Umbilical cord (tissue), 2 donors: ENCODE measurements at places on chromosomes 7 and 10.

- no peak for DNase-seq
Observed at GRCh38 chr10:80855348-80855971, 317.8 kb downstream of the SH2D4B start.

DNA sequence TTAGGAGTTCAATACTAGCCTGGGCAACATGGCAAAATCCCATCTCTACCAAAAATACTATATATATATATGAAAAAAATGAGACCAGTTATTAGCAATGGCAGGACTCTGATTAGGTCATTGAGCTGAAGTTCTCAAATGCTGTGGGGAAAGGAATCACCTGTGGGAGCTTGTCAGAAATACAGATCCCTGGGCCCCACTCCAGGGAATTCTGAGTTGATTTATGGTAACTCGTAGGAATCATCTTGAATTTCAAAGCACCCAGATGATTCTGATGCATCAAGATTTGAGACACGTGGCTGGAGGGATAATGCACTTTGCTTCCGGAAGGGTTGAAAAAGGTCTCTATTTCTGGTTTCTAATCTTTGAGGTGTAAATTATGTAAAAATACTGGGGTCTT is 1.0 kb upstream of the ANKRD1 start:
- DNase-seq: no peak

DNA sequence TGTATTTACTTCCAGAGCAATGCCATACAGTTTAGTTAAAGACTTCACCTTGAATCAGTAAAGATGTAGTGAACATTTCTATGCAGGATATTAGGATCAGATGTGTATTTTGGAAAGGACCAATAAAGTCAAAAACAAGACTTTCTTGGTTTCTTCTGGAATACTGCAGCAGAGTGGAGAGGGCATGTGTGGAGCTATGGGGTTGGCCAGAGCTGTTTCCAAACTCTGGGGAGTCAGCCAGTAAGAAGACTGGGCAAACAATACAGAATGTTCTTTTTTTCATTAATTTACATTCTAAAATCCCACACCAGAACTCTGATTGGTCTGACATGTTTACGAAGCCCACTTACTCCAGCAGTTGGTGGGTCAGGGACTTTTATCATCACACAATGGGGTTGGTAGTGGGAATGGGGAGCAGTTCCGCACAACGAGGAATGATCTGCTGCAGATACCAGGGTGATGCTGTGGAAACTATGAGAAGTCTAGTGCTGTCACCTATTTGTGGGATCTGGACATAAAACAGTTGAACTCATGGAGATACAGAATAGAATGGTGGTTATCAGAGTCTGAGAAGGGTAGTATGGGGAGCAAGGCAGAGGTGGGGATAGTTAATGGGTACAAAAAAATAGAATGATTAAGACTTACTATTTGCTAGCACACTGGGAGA is 267.7 kb downstream of the MALRD1 start:
- no peak for DNase-seq

- DNase-seq: no peak
Observed at GRCh38 chr10:77511498-77512218, 126.0 kb downstream of the KCNMA1 start.

DNA sequence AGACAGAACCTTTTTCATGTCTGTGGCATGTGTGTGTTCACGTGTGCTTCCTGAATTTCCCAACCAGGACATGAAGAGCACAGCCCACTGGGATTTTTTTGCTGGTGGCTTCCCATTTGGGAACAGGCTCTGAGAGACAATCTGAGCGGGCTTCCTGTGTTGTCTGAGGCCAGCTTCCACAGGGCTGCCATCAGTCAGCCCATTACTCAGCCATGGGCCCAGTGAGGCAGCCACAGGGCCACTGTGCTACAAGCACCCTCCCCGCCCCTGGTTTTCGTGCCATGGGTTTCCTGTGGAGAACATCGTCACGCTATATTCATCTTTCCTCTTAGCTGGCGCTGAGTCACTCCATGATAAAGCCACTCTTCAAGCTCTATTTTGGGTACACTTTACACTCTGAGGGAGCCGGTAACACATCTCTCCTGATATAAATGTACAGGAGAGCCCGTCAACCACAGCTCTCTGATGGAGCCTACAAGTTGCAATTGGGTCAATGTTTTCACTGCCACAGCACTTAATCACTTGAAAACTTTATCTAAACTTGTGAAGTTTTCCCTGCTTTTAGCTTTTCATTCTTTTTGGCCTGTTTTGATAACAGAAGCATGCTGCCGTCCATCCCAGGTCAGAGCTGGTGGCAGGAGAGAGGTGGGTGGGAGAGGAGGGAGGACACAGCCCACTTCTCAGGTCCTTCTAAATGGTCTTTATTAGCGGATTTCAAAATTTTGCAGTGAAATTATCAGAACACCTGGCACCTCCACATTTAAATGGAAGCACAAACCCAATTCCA is 96.9 kb downstream of the HIPK2 start:
- no peak for DNase-seq

DNA sequence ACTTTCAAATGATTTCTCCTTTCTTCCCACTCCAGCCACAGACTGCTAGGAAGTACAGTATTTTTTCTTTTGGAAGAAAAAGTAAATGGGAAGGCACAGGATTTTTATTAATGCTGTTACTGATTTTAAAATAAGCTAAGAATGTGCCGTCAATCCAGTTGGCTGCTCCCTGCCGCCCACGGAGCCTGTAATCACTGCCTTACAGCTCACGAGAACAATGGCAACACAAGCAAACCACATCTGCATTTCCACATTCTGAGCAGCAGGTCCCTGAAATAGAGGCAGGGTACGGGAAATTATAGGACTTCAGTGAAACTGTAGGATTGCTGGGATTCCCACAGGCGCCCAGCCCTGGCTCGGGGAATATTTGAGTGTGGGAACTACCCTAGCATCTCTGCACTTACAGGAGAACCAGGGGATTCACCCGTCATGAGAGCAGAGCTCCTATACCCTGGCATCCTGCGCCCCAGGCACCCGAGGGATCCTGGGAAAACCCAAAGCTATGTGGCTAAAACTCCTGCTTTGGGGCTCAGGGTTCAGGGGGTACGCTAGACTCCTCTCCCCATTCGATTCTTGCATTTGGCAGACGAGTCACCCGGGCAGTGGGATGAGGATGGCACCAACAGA is 72.9 kb upstream of the TNS3 start:
- no peak for DNase-seq

- DNase-seq: no peak
Observed at GRCh38 chr10:58435297-58435985, 50.2 kb downstream of the TFAM start.

GRCh38 chr7:129262324-129262723 is 37.5 kb downstream of the AHCYL2 start:
- no peak for DNase-seq

- DNase-seq: no peak
Observed at GRCh38 chr7:22631730-22632129, 95.3 kb upstream of the IL6 start.

GRCh38 chr10:35340975-35341374 is 4.7 kb downstream of the CCNY start:
- no peak for DNase-seq

- no peak for DNase-seq
Observed at GRCh38 chr10:91381257-91381891, 28.8 kb upstream of the HECTD2 start.

- DNase-seq: no peak
Observed at GRCh38 chr10:104512800-104513199, 128.3 kb upstream of the SORCS3 start.

DNA sequence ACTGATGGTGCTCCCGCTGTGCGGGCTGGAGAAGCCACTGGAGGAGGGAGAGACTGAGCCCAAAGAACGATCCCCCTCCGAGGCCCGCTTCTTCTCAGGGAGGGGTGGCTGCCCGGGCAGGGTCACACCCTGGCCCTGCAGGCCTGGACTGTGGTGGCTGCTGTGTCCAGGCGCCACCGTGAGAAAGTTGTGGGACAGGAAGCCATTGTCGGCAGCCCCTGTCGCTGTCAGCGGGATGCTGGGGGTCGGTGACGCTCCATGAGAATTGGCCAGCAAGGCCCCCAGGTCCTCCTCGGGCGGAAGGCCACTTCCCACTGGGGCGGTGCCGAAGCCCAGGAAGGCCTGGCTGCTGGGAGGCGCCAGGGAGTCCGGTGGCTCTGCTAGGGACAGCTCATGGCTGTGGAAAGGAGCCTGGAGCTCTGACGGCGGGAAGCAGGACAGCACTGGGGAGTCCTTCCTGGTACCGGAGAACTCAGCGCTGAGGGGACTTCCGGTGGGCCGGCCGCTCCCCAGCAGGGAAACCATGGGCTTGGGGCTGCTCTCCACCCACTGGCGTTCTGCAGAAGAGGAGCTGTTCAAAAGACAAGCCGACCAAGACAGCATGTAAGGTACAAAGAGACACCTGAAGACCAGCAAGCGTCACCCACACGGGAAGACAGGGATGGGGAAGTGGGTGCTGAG is 278.8 kb downstream of the TNS3 start:
- DNase-seq: no peak

GRCh38 chr7:39528849-39529248 is 37.4 kb upstream of the YAE1 start:
- DNase-seq: no peak

DNA sequence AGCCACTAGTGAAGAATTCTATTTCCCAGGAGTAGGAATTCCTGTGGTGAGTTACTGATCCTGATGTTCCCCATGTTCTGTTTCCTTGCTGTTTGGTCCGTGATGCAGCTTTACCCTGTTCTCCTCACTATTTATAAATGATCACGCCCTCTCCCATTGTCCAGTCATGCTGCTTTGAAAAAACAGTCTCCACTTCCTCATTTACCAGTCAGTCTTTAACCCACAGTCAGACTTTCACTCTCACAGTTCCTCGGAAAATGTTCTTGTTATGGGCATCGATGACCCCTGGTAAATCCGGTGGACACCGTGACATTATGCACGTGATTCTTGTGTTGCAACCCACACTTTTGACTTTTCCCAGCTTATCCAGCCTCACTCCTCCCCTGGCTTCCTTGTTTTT is 14.4 kb downstream of the SCIN start:
- peak; percentile 33 for DNase-seq

DNA sequence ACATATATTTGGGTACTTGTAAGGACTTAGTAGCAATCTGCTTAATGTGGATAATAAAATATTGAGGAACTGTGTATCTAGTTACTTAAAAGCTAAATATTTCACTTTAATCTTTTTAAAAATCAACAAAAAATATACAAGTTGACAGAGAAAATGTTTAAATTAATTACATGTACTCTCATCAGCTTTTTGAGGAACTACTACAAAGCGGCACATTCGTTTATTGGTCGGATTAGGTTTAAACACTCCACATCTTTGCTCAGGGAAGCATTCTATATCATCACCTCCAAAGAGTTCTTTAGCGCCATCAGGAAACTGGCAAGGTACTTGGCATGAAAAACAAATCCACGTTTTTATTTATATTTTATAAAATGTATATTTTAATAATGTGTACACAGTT is 1.6 kb downstream of the ATOH7 start:
- no peak for DNase-seq

DNA sequence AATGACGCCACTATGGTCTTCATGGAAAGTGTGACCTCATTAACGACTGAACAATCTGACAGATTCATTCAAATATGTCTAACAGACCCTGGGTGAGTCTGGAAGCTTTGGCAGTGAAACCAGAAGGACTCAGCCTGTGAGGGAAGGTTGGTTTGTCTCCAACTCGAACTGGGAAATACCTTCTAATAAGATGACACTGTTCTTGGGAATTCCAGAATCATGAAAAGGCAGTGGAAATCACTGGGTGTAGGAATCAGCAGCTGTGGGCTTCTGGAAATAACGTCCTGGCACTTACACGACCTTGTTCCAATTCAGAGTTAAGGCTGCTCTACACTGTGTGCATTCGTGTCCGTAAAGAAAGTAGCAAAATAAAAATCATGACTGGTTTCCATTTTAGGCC is 75.1 kb downstream of the DGKI start:
- DNase-seq: no peak

- peak; percentile 17 for DNase-seq
Observed at GRCh38 chr7:15688279-15688626, 1.8 kb upstream of the MEOX2 start.
